ENCODE measurements at places on chromosomes 5 and 9.

GRCh38 chr5:32471784-32472183 lies 27.2 kb upstream of the ZFR start:
- no peak for DNase-seq

DNA sequence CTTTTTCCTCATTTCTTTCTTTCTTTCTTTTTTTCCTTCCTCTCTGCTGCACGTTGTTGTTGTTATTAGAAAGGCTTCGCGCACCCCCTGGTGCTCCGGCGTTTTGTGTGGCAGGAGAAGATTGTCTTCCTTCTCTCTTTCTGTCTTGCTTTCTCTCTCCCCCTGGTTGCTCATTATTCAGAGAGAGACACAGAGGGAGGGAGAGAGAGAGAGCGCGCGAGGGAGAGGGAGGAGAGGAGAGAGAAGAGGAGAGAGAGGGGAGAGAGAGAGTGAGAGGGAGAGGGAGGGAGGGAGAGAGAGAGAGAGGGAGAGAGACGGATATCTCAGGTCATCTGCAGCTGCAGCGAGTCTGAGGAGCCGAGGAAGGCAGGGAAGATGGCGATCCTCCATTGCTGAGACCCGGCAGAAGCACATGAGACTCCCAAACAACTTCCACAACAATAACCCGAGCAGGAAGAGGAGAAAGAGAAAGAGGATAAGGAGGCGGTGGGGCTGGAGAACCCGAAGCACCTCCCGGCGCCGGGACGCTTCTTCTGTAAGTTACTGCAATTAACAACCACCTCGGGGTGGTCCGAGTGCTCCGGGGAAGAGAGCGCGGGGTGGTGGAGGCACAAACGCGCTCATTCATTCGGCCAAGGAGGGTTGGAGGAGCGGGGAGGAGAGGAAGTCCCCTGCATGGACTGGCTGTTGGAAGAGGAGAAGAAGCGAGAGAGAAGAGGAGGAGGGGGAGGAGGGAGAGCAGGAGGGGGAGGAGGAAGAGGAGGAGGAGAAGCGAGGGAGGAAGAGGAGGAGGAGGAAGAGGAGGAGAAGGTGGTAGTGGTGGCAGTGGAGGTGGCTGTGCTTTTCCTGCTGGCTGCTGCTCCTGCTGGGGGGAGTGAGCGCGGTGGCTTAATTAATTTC lies at the start of gene ZNF462:
Gene ZNF462, plus strand, starts transcription at position 346 of the 900 bp plus-strand sequence. CDS start 60,218 bp downstream, outside the sequence.
- peak; percentile 86 for DNase-seq

DNA sequence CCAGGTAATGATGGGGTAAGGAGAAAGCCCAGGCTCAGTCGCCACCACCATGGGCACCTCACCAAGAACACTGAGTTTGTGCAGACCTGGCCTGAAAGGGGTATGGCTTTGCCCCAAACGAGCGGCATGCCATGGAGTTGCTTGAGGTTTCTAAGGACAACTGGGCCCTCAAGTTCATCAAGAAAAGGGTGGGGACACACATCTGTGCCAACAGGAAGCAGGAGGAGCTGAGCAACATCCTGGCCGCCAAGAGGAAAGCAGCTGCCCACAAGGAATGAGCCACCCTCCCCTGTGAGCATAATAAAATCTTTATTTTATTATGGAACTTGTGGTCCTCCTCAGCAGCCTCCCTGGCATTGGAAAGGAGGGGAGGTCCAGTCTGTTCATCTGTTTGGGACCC lies 23.8 kb downstream of the CD14 start:
- no peak for DNase-seq

DNA sequence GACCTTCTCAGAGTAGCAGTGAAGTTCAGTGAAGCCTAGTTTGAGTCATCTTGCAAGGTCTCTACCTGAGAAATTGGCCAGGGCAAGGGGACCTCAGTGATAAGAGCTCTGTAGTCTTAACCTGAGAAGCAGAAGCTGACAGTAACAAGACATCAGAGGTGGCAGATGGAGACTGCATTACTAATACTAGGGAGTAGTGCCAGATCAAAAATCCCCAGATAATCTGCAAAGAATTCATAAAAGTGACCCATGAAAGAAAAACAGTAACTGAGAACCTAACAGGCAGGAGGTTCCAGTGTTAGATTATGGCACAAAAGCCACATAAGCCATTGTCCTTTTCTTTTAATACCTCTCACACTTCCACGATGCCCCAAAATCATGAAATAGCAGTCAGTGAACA lies 175.5 kb downstream of the MUSK start:
- no peak for DNase-seq

- DNase-seq, result no peak
These were observed 13.2 kb upstream of the IL12B start for GRCh38 chr5:159343295-159344094.

All from fibroblast of lung (primary cell).